Endothelial cell (in vitro differentiated cells): ENCODE measurements at places on chromosomes 11 and 22. TPM values are rescaled to one million over a fixed set of nuclear protein-coding genes. Genes with fewer than 3 reads are reported as not detected.
A peak's percentile ranks its signal among the peaks of the same experiment; 100 is the strongest.

- H3K36me3 ChIP-seq: no peaks in the 10 kb centered on the region
- peaks cover 18% of the 10 kb centered on the region for H3K4me1 ChIP-seq
- no peak overlapping the region for H3K27ac ChIP-seq
- no peak overlapping the region for H3K4me3 ChIP-seq
Measured at GRCh38 chr11:29019960-29020683, 911.9 kb downstream of the METTL15 start.

DNA sequence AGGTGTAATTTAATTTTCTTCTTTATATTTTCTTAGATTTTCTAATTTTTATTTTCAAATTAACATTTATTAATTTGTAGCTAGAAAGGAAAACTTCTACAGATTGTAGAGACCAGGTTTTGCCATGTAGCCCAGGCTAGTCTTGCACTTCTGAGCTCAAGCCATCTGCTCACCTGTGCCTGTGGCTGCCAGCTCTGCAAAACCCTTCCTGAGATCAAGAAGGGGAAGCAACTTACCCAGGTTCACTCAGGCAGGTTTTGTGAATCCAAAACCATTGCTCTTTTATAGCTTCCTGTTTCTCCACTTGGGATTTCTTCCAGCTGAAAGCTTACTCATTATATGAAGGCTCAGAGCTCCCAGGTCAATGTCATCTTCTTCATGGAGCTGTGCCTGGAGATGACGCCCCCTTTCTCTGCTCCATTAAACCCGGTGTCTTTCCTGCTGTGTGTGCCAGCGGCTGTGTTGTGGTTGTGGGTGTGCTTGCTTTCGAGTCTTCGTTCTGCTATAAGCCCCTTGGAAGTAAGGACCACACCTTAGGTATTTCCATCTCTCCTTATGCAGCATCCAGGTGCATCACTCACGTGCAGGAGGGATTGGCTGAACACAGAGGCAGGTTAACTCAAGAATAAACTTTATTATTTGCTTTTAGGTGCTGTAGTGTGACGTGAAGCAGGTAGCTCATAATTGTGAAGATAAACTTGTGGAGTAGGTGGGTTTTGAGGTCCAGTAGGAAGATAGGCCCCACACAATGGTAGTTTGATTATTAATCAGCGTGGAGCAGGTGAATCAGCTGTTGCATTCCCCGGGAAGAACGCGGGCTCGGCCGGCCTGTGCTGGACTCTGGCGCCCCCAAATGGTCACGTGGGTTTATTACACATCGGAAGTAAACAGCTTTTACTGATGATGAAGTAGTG lies 42.2 kb upstream of the INCENP start:
- H3K4me3 ChIP-seq: no peak overlapping the region
- H3K36me3 ChIP-seq: no peaks in the 10 kb centered on the region
- DNase-seq: peak; percentile 84

The FREY1 gene
- total RNA-seq: 1.1 TPM

The TSPAN18 gene
- 717 TPM for total RNA-seq

DNA sequence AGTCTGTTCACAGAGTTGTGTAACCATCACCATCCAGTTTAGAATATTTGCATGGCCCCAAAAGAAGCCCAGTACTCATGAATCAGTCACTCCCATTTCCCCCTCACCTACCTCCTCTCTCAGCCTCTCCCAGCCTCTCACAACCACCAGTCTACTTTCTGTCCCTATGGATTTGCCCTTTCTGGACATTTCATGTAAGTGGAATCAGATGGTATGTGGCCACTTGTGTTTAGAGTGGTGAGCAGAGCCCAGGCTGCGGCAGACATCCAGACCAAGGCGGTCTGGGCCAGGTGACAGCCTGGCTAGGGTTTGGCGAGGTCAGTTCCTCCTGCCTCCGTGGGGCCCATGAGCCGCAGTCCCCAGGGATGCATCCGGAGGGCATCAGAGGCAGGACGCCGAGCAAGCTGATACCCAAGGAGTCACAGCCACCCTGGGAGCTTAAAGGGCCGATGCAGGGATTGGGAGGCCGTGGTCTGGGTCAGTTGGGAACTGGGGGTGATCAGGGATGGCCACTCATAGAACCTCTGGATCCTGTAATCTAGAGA lies 53.3 kb upstream of the CLDN5 start:
- H3K27me3 ChIP-seq: peaks cover 7% of the 10 kb centered on the region
- H3K27ac ChIP-seq: no peak overlapping the region
- no peaks in the 10 kb centered on the region for H3K36me3 ChIP-seq
- H3K4me1 ChIP-seq: peaks cover 39% of the 10 kb centered on the region
- no peak overlapping the region for H3K4me3 ChIP-seq
- DNase-seq: no peak
